ENCODE measurements at places on chromosomes 2 and 18.

- DNase-seq: no peak
- no peak overlapping the region for H3K27ac ChIP-seq
- H3K4me3 ChIP-seq: no peak overlapping the region
- H3K36me3 ChIP-seq: no peaks in the 10 kb centered on the region
- no peaks in the 10 kb centered on the region for H3K4me1 ChIP-seq
- no peaks in the 10 kb centered on the region for H3K27me3 ChIP-seq
Observed at GRCh38 chr2:16407358-16407757, 258.3 kb downstream of the CYRIA start.

DNA sequence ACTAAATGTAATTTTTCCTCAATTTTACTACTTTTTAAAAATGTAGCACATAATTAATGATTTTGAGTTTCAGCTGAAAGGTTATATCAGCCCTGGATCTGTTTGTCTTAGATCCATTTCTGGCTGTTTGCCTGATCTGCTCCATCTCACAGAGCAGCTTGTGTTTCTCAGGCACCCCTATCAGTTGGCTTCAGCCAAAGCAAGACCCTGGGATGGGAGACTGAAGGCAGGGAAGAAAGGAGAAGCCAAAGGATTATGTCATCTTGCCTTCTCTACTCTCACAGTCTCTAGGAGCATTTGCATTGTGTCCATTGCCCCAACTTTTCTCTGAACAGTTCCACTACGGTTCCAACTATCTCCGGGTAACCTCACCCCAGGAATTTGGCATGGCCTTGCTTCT lies 110.5 kb downstream of the CCDC148 start:
- H3K36me3 ChIP-seq: no peaks in the 10 kb centered on the region
- H3K27ac ChIP-seq: no peak overlapping the region
- H3K27me3 ChIP-seq: no peaks in the 10 kb centered on the region

GRCh38 chr2:75870651-75871137 lies 160.0 kb upstream of the GCFC2 start:
- H3K36me3 ChIP-seq: no peaks in the 10 kb centered on the region
- no peaks in the 10 kb centered on the region for H3K27me3 ChIP-seq
- H3K27ac ChIP-seq: no peak overlapping the region
- H3K4me3 ChIP-seq: no peak overlapping the region
- H3K4me1 ChIP-seq: no peaks in the 10 kb centered on the region

- H3K4me1 ChIP-seq: peaks cover 13% of the 10 kb centered on the region
- H3K36me3 ChIP-seq: no peaks in the 10 kb centered on the region
- no peak overlapping the region for H3K27ac ChIP-seq
- peaks cover 5% of the 10 kb centered on the region for H3K27me3 ChIP-seq
Observed at GRCh38 chr18:62616331-62616805, 93.5 kb downstream of the ZCCHC2 start.

DNA sequence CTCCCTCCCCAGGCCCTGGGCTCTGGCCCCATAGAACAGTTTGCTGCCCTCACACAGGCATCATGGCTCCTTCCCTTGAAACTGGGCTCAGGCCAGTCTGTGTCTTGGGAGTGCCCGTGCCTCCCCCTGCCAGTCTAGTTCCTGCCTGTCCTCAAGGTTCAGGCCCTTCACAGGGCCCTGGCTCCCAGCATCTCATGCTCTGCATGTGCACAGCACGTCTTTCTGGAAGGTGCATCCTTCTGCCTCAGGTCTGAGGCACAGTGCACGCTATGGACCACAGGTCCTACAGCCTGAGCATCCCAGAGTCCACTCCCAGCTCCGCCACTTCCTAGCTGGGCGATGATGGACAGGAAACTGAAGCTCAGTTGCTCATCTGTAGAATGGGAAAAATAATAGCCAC lies 35.6 kb upstream of the FOSL2 start:
- H3K27me3 ChIP-seq: no peaks in the 10 kb centered on the region
- peaks cover 43% of the 10 kb centered on the region for H3K4me1 ChIP-seq
- no peaks in the 10 kb centered on the region for H3K36me3 ChIP-seq
- no peak for DNase-seq

DNA sequence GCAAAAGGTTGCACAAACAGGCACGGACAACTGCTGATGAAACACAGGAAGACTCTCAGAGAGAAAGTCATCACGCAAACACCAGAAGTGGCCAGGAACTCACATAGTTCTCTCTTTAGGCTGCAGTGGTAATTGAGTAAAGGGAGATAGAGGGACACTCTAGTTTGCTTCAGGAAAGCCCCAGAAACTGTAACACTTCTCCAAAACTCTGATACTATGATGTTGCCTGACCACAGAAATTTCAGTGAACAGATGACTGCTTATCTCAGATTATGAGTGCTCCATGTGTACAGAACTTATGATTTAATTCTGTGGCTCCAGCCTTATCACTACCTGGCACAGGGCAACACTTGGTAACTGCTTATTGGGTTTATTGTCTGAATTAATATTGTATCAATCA lies 311.5 kb upstream of the GYPC start:
- H3K27ac ChIP-seq: no peak overlapping the region
- no peak overlapping the region for H3K4me3 ChIP-seq
- H3K4me1 ChIP-seq: no peaks in the 10 kb centered on the region
- H3K27me3 ChIP-seq: no peaks in the 10 kb centered on the region
